ENCODE measurements at places on chromosomes 12 and 14.

DNA sequence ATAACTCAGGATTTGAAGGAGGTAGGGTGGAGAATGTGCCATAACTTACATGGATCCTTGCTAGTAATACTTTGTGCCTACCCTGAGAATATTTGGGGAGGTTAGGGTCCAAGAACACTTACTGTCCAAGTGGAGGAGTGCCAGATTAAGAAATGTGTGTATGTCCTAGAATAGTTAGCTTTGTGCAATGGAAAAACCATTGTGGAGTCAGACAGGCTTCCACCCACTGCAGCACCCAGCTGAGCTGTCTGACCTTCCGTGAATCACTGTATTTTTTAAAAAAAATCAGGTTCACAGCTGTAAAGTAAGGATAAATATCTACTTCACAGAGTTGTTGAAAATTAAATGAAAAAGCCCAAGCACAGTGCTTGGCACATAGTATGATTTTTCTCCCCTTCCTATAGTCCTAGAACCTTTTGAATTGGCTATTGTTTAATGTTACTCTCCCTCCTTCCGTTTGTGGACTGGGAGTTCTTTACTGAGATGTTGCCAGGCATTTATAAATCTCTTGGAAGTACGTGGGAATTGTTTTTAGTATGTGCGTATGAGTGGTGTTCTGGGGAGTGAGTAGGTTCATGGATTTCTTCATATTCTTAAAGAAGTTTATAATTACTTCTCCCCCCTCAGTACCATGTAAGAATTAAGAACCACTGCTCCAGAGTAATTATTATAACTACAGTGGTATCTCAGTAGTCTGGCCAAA is 9.2 kb downstream of the RAB21 start:
- no peak for DNase-seq

- no peak for DNase-seq
Observed at GRCh38 chr14:83960832-83961512, 1569.0 kb upstream of the FLRT2 start.

DNA sequence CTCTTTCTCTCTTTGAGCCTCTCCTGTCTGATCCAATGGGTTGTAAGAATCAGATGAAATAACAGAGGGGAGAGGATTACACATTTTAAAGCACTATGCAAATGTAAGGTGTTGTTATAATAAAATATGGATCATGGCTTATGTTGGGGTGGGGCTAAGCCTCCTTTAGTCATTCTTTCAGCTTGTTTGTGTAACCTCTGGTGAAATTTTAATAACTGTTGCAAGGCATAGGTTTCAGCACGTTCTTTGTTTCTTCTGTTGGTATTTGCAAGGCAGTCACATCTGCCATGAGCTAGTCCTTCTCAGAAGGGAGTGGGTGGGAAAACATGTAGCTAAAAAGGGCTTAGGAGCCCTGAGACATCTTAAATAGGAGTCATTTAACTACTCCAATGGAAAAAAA is 74.8 kb upstream of the FRMD6 start:
- no peak for DNase-seq

- no peak for DNase-seq
Observed at GRCh38 chr12:125192690-125193221, 127.5 kb downstream of the AACS start.

GRCh38 chr14:89226801-89227495 is 190.1 kb downstream of the FOXN3 start:
- no peak for DNase-seq

DNA sequence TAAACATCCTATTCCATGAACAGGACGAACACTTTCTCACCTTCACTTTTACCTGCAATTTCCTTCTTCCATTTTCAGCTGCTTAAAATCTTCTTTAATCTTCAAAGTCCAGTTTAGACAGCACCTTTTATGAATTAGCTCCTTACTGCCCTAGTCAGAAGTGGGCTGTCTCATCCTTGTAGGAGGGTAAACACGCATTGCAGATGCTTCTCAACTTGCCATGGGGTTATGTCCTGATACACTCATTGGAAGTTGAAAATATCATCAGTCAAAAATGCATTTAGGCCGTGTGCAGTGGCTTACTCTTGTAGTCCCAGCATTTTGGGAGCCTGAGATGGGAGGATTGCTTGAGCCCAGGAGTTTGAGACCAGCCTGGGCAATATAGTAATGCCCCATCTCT is 35.2 kb downstream of the HMGA2 start:
- no peak for DNase-seq

DNA sequence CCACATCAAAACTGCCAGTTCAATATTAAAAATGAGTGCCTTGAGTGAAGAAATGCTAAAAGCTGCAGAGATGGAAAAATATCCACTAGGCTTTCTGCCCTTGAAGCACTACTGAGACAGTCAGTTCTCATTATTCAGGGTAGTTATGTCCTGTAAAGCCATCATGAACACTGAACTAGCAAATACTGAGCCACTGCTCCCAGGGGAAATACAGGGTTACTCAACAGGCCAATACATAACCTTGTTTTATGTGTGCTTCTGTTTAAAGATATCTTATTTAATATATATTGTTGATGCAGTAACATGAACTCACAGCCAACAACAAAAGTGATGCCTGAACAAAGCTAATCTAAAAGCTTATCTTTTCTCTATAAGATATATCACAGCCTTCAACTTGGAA is 3.3 kb downstream of the RAD52 start:
- no peak for DNase-seq

DNA sequence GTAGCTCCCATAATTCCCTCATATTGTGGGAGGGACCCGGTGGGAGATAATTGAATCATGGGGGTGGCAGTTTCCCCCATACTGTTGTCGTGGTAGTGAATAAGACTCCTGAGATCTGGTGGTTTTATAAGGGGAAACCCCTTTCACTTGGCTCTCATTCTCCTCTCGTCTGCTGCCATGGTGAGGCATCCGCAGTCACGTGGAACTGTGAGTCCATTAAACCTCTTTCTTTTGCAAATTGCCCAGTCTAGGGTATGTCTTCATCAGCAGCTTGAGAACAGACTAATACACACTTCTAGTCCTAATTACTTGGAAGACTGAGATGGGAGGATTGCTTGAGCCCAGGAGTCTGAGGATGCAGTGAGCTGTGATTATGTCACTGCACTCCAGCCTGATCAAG is 64.4 kb downstream of the TMX1 start:
- DNase-seq: no peak

- no peak for DNase-seq
Observed at GRCh38 chr12:42683933-42684801, 94.6 kb upstream of the PRICKLE1 start.

- DNase-seq: no peak
Observed at GRCh38 chr12:115004470-115005146, 320.6 kb upstream of the TBX3 start.

DNA sequence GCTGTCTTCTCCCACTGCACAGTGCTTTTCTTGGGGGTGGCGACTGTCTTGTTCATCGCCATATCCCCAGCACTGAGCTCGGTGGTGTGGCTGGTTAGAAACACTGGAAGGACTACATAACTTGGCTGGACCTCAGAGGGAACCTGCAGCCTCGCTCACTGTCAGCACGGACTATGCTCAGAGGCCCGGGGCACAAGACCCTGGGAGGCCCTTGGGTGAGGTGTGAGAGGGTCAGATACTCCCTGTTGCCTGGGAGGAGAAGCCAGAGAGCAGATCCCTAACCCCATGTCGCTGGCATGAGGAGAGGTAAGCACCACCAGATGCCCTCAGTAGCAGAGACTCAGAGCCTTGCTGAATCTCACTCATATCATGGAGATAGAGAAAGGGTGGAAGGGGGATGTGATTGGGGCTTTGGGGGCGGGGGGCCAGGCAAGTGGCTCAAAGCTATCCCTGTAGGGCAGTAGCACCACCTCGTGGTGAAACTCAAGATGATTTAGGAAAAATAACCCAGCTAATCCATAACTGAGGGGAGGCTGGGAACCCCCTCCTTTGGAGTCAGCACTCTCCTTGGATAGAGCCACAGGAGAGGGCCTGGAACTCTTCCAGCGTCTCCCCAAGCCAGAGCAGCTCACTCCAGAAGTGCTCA is 18.7 kb upstream of the HDAC7 start:
- peak; percentile 46 for DNase-seq
